ENCODE measurements at places on chromosomes 13 and 19.

- DNase-seq = no peak
Observed at GRCh38 chr13:41780715-41781706, 179.9 kb downstream of the VWA8 start.

DNA sequence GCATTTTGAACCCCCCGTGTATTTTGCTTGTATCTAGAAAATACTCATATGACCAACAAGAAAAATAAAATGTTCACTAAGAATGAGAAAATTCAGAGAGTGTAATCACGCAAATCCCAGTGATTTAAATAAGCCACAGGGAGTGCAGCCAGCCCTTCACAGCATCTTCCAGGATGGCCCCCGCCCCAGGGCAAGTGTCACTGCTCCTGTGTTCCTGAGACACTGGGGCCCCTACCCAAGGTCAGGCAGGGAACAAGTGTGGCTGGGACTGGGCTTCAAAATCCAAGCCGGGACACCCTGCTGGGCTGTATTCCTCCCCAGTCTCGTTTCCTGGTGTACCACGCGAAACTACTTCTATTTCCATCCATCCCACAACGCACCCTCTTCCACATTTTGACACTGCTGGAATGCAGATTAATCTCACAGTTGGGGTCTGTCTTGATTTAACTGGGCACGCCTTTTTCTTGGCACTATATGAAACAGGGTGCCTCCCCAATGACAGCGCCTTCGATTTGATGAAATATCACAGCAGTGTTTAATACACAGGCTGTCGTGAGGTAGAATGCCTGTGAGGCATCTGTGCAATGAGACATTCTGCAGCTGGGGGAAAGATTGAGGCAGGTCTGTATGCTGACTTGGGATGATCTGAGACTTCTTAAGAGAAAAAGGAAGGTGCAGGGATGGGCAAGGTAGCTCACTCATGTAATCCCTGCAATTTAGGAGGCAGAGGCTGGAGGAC, 18.3 kb upstream of the CCNP start:
- DNase-seq = no peak

DNA sequence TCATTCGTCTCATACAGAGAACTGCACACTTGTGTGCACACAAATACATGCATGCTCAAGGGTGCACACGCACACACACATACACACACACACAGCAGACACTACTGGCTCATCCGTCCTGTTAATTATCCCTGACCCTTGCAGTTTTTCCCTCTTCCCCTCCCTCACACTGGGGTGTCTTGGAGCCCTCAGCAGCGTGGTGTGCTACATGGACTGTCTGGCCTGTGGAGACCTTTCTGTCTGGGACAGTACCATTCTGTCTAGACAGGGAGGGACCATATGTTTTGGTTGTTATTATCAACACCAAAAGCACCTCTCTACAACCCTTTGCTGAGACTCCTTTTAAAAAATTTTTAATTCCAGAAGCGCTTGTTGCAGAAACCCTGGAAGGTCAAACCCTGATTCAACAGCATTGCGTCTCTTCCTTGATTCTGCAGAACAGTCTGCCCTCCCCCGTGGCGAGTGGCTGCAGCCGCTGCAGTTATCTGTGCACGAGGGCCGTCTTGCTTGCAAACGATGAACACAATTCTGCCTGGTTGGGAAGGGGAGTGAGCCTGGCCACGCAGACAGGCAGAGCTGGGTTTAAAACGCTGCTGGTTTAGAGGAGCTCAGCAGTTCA, 374.0 kb downstream of the IRS2 start:
- DNase-seq = peak; percentile 61

DNA sequence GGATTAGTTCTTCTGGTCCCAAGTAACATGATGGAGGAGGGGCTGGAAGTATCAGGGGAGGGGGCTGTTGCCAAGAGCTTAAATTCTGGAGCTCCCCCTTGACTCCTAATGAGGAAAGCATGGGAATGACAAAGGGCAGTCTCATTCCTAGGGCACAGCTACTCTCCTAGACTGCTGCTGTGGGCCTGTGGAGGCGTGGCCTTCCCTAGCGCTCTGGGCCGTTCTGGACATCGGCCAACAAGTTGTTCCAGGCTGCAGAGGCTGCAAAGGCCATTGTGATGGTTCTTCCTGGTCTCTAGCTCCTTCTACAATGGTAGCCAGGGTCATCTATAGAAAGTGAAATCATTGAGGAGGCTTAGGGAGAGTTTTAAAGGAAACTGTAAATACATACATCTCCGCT, 916.6 kb downstream of the DIAPH3 start:
- no peak for DNase-seq

GRCh38 chr19:48513289-48514122, 1.9 kb upstream of the LMTK3 start:
- no peak for DNase-seq

- no peak for DNase-seq
Observed at GRCh38 chr19:13831537-13832467, 36.6 kb downstream of the ZSWIM4 start.

DNA sequence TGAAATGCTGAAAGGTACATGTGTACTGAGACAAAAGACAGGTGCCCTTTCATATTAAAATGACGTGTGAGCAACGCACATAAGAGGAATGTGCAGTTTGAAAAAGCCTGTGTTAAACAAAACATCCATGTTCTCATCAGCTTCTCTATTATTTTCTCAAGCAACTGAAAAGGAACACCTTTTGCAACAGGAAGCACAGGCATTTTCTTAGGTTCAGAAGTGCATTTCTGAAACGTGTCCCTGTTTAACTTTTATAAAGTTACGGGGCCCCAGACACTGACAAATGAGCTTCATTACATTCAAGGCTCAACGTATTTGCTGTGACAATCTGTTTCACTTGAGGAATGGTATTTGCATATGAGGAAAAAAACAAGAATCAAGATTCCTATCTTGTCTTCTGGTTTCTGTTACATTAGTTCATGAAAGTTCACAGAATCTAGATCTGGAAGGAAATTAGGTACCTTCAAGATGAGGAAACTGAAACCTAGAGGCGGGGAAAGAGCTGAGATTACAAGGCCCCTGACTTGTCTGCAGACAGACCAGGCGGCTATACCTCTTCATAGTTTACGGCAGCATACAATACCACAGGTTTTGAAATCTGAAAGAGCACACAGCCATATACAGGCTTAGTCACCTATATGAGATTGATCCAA, 431.7 kb downstream of the KLF12 start:
- DNase-seq = no peak

GRCh38 chr13:102628559-102628958, 31.8 kb downstream of the TPP2 start:
- no peak for DNase-seq

DNA sequence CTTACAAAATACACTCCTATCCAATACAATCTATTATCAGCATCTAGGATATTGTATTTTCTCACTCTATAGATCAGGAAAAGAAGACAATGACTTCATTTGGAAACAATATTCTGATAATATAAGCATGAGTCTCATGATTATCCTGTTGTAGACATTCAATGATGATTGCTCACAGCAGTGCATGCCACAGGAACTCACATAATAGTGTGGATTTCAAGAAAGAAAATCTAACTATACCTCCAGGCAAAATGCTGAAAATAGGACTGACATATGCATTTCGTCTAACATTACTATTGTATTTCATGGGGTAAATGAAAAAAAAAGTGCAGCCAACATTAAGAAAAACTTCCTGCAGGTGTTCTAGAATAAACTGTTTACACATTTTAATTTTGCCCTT, 122.6 kb downstream of the POSTN start:
- no peak for DNase-seq

GRCh38 chr19:57334191-57334590, 13.9 kb downstream of the ZNF543 start:
- DNase-seq = no peak

DNA sequence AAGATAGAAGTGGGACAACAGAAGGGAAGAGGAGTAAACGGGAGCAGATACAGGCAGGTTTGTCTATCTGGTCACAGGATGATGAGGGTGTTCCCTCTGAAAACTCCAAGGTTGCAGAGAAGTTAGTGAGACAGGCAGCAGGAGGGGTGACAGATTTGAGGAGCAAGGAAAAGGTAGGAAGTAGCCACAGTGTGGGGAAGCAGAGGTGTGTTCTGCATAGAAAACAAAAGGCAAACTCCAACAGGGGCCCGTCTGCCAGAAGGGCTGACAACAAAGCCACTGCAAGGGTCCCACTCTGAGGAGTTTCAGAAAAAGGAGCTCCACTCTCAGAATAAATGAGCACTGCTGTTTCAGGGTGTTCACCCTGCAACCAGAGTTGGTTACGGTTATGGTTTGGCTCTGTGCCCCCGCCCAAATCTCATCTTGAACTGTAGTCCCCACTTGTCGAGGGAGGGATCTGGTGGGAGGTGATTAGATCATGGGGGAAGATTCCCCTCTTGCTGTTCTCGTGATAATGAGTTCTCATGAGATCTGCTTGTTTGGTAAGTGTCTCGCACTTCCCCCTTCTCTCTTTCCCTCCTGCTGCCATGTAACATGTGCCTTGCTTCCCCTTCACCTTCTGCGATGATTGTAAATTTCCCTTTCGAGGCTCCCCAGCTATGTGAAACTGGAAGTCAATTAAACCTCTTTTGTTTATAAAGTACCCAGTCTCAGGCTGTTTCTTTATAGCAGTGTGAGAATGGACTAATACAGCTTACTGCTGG, 32.1 kb downstream of the SMAD9 start:
- no peak for DNase-seq

DNA sequence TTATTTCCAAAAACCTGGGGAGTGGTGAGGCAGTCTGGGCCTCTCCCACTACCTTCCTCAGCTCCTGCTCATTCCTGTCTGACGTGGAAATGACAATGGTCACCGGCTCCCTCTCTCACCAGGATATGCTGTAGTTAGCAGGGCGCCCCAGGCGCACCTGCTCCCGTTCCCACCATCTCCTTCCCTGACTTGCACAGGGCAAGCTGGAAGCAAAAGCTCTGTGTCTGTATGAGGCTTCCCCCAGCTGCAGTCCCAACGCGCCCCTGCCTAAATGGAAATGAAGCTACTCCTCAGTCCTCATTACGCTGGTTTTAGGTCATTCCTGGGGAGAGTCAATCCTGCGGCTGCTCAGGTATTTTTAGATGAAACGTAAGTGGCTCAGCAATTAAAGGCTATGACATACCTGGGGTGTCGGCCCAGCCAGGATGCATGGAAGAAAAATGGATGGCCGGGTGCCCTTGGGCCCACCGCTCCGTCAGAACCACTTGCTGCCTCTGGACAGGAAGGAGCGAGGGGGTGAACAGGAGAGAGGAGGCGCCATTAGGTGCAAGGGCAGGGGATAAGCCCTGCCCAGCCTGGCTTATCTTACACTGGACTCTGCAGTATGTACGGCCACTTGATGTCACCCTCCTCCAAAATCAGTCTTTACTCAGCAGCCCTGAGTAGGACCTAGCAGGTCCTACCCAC, 32.4 kb downstream of the DHRS12 start:
- DNase-seq = no peak

GRCh38 chr19:6728346-6728745, 7.9 kb upstream of the C3 start:
- DNase-seq = no peak

- no peak for DNase-seq
Observed at GRCh38 chr13:29065142-29065541, 245.0 kb downstream of the MTUS2 start.

- no peak for DNase-seq
Observed at GRCh38 chr19:5108123-5108596, 139.2 kb downstream of the KDM4B start.

DNA sequence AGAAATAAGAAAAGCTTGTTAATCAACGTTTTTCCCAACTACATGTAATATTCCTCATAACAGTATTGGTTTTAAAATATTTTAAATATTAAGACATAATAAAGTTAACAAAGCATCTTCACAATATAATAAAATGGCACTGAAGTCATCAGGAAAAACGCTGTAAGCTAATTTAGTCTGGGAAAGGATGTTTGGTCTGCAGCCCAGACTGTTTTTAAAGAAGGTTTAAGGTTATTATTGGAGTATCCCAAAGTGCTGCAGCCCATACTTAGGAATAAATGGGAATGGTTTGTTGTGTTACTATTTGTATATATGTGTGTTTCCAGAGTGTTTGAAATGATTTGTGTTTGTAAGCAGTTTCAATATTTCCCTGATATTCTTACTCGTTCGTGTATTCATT, 192.8 kb upstream of the MAB21L1 start:
- DNase-seq = no peak

DNA sequence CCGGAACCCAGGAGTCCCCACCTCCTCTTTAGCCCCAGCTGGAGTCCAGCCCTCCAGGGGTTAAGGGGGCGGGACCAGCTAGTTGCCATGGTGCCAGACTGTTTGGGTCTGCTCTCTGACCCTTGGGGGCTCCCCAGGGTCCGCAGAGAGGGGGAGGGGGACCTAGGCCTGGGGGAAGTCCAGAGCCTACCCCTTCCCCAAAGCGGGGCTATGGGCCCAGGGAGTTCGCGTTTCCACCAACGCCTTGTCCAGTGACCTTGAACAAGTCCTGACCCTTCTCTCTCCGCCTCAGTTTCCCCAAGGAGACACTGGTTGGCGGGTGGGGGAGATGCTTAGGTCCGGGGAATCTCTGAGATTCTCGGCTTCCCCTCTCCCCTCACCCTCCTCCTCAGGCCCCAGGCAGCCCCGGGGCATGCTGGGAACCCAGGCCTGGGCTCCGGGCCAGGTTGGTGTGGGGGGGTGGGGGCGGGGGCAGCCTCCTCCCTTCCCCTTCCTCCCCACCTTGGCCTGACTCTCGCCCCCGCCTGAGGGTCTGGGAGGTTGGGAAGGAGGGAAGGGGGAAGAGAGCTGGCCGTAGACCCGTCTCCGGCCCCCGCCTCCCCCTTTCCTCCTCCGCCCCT, 2.6 kb upstream of the SPACA6 start:
- DNase-seq = peak; percentile 85

- peak; percentile 26 for DNase-seq
Observed at GRCh38 chr13:28492569-28493367, 2.2 kb downstream of the FLT1 start.

GRCh38 chr13:24226762-24227161, 66.2 kb downstream of the SPATA13 start:
- no peak for DNase-seq

DNA sequence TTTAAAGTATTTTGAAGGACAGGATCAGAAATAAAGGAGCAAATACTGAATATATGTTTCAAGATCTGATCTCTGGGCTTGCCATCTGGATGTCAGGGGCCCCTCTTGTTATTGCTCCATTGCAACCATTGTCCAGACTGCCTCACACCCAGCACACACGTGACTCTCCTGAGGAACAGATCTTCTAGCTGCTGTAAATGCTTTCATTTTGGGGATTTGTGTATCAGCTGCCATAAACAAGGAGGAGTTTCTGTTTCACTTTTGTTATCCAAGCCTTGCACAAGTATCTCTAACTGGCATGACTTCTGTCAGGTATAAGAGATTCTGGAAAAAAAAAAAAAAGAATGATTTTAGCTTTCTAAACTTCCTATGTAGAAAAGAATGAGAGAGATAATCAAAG, 1624.1 kb upstream of the PRR20A start:
- DNase-seq = no peak

- DNase-seq = no peak
Observed at GRCh38 chr19:6421075-6422014, 3.3 kb downstream of the KHSRP start.

GRCh38 chr13:106145997-106146864, 389.2 kb downstream of the EFNB2 start:
- DNase-seq = no peak
